ENCODE measurements at places on chromosomes 1 and 21.
A peak's percentile ranks its signal among the peaks of the same experiment; 100 is the strongest.

DNA sequence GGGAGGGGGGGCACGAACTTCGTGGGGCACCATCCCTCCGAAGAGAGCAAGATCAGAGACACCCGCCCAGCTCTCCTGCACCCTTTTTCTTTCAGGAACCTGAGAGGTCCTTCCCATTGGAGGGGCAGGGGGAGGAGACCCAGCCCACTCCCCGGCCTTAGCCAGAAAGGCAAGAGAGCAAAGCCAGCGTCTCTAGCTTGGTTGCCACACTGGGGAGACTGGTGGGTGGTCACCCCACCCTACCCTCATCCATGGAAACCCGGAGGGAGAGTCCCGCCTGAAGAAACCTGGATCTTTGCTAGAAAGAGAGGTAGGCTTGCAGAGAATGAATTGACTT lies 246 bp downstream of the ATP2B4 start:
- no peak for DNase-seq

- no peak for DNase-seq
Measured at GRCh38 chr1:233599542-233600073, 14.3 kb upstream of the KCNK1 start.

GRCh38 chr1:150321826-150322166 lies 463 bp downstream of the PRPF3 start:
- peak; percentile 32 for DNase-seq

DNA sequence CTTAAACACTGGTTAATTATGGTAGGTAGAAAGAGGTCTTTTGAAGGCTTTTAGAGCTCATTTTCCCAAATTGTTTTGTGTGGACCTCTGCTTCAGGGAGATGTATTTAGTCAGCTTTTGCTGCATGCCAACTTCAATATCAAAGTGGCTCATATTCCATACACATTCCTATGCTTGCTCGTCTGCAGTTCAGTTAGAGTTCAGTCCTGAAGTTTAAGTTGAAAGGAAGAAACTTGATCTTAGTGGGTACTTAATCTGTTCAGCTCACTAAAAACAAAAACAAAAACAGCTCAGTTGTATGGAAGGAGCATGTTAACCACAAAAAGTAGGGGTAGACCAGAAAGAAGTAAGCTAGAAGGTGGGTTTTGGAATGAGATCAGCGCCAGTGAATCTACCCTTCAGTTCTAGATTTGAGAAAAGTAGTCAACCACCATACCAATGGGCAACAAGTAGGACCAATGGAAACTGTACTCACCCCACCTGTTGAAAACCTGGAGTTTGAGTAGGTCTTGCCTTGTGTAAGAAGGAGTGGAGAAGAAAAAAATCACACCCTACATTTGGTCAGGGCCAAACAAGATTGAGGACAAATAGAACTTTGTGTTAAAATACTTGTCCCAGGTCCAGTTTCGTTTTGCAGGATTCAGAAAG lies 58.0 kb downstream of the LEPR start:
- no peak for DNase-seq

DNA sequence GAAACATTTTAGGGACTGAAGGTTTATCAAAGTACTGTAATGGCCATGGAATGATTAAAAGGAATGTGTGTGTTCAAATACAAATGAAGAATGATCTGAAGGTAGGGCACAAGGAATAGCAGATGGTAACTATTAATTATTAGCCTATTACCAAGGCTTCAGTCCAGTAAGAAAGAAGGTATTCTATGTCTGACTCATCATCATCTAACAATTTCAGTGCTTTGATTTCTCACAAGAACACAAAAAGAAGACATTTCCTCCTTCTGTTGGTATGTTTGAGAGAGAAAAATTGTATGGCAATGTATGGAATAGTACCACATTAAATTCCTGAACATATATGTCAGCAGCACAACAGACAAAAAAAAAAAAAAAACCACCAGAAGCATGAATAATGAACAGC lies 57.5 kb downstream of the TYW3 start:
- DNase-seq = no peak

DNA sequence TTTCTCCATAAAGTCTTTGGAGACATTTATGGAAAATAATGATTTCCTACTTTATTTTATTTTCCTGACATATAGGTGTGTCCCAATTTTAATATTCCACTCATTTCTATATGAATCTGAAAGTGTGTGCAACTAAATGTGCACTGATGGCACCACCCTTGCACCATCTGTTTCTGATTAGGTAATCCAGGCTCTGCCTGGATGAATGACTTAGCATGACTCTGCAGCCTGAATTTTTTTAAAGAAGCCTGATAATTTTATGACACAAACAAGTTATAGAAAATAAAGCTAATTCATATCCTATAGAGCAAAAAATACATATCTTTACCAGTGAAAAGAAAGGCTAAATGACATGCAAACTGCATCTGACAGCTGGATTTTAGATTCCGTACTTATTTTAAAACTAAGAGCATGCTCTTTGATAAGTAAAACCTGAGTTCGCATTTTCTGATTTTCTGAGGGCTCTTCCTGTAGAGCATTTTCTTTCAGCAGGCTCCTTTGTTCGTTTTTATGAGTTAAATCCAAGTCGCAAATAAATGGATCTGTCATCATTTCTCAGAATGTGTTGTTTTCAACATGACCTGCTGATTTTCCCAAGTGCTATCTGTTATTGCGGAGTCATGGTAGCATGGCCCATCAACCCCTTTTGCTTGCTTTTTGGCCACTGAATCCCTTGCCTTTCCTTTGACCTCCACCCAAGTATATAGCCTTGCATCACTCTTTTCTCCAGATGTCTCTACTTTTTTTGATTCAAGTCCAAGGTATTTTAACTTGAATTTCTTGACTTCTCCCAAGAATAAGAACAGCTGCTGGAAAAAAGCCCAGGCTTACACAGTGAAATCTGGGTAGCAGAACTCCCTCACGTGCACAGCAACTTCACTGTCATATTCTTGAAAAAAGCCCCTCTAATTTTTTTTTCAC lies 52.8 kb upstream of the LYPLAL1 start:
- DNase-seq = no peak

DNA sequence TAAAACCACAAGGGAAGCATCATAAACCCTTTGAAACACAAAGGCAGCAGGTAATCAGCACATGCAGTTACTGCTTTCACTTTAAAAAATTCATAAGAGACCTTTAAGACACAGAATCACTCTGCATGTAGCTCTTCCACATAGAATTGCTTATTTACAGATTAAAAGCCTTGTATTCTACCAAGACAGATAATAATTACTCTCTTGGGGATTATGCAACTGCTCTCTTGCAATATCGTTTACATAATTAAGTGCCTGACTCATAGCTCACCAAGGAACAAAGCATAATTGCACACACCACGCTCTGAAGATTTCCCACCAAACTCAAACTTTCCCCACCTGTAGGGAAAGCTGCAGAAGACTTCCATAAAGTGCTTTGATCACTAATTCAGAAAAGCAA lies 87.9 kb downstream of the VAV3 start:
- DNase-seq = no peak

DNA sequence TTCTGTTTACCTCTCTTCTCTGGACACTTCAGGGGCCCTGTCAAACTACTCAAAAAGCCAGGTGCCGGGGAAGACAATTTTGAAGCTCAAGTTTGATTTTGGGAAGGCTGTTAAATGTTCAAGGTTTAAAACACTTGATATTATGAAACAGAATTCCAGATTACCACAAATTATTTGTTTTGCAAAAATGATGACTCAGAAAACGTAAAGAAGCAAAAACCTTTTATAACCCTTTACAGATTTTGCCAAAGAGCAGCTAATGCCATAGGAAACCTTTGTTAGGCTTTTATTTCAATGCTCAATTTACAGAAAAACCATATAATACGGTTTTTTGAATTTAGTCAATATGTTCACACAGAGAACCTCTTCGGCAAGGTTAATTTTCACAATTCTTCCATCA lies 593.4 kb upstream of the ZP4 start:
- no peak for DNase-seq

- DNase-seq = no peak
Measured at GRCh38 chr1:25169610-25170009, 62.7 kb downstream of the SYF2 start.

GRCh38 chr21:31354122-31354521 lies 10.1 kb upstream of the TIAM1 start:
- DNase-seq = no peak

DNA sequence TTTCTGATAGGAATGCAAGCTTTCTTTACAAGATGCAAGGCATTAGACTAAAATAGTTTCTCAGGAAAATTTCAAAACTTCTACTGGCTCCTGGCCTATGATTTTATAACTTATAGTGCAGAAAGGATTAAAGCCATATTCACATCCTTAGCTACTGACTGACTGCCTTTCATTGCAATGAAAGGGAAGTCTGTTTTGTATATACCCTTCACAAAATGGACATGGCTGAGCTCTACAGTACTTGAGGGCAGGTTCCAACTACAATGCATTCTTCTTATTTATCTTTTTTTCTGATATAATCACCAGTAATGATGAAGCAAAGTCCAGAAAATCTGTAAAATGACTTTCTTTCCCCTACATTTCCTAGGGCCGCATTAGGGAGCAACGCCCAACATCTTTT lies 100.5 kb upstream of the ESRRG start:
- no peak for DNase-seq

- DNase-seq = no peak
Measured at GRCh38 chr1:14976256-14976655, 177.3 kb upstream of the TMEM51 start.

- DNase-seq = peak; percentile 5
Measured at GRCh38 chr1:16012590-16013219, 5.1 kb downstream of the HSPB7 start.

DNA sequence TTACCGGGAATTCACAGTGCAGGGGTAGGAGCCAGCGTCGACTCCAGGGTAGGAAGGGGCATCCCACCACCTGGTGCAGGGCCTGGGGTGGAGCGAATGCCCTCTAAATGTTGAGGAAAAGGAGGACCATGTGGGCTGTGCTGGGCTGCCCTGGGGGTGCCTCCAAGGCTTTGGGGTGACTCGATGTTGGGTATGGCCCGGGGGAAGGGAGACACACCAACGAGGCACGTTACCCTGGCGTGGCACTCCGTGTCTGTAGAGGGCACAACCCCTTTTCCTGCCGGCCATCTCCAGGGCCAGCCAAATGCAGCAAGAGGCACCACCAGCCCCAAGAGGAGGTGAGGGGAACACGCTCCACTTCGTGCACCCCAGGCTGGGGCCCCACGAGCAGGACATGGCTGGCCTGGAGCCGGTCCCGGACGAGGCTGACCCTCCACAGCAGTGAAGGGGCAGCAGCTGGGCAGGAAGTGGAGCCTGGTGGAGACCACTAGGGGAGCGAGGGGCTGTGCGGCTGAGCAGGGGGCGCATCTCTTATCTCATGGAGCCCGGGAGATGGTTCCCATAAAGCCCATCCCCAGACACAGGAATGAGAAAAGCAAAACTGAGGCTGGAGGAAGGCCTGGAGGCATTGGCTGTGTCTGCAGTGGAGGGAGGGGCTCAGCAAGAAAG lies 11.2 kb downstream of the ACTRT2 start:
- DNase-seq = no peak

- DNase-seq = no peak
Measured at GRCh38 chr1:216325946-216326345, 97.3 kb downstream of the USH2A start.

- DNase-seq = no peak
Measured at GRCh38 chr1:11072216-11072917, 12.5 kb upstream of the SRM start.

GRCh38 chr1:107867897-107868296 lies 97.1 kb downstream of the VAV3 start:
- DNase-seq = no peak

- DNase-seq = no peak
Measured at GRCh38 chr1:209363112-209363511, 220.4 kb upstream of the CAMK1G start.

DNA sequence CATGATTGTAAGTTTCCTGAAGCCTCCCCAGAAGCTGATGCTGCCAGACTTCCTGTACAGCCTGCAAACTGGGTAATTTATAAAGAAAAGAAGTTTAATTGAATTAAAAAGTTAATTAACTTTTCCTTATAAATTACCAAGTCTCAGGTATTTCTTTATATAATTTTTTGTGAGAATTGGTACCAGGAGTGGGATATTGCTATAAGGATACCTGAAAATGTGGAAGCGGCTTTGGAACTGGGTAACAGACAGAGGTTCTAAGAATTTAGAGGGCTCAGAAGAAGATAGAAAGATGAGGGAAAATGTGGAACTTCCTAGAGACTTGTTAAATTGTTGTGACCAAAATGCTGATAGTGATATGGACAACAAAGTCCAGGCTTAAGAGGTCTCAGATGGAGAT lies 163.1 kb downstream of the PTPRU start:
- DNase-seq = no peak

GRCh38 chr1:28864695-28865094 lies 49.7 kb upstream of the EPB41 start:
- DNase-seq = no peak

DNA sequence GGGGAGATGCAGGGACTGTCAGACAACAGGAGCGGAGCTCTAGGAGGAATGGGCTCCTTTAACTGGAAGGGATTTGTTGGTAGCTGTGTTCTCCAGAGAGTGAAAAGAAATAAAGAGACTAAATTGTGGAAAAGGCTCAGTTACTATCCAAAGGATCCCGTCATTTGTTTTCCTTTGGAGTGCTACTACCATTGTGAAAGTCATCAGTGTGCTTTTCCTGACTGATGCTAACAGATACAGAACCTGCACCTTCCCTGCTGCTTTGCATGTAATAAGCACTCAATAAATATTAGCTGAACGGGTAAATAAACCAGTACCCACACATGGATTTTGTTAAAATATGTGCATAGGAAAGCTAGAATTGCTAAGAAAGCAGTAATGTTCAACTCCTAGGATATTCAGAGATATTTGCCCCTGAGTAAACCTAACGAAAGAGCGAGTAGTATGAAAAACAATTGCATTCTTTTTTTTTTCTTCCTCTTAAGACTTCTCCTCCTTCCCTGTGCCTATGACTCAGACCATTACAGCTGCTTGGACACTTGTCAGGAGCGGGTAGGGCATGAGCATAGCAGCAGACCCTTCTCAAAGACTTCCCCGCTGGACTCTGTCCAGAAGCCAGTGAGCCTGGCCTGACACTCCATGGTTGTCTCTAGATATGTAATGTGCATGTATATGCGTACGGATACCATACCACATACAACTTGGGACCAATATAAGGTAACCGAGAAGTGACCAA lies 41.7 kb downstream of the PTGFRN start:
- DNase-seq = no peak

- DNase-seq = no peak
Measured at GRCh38 chr21:38910390-38911067, 104.8 kb downstream of the ETS2 start.
